ENCODE measurements at places on chromosomes 3 and 15.

GRCh38 chr3:44659434-44659833 lies 10.9 kb downstream of the ZNF35 start:
- no peak for DNase-seq

DNA sequence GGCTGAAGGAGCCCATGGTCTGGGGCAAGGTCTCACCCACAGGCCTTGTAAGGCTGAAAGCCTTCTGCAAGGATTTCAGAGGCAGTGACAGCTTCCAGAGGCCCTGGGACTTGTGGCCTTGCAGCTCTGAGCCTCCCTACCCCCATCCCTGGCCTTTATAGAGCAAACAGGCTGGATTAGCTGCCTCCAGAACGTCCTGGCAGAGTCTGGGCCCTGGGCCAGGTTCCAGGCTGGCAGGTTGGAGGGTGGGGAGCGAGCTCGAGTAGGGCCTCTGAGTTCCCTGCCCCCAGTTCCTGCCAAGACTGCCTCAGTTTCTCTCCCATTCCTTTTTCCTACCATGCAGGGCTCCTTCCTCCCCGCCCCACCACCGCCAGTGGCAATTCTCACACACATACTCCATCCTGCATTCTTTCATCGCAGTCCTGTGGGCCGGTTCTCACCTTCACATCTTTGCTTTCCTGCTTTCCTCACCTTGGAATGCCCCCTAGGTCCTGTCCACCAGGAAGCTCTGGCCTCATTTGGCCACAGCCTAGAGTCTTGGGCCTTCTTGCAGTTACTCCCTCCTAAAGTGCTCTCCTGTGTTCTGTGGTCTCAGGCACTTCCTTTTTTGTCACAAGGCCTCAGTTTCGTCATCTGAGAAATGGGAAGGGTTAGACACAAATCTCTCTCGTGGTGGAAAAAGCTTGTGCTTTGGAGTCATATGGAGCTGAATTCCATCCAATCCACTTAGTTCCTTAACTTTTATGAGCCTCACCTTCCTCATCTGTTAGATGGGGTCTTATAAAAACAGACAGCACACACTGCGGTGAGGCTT lies 2.7 kb downstream of the LMAN1L start:
- peak; percentile 74 for DNase-seq

GRCh38 chr3:134317106-134317947 lies 56.9 kb downstream of the AMOTL2 start:
- no peak for DNase-seq

- DNase-seq: no peak
These were observed 1050.0 kb downstream of the TBL1XR1 start for GRCh38 chr3:176147251-176147650.

DNA sequence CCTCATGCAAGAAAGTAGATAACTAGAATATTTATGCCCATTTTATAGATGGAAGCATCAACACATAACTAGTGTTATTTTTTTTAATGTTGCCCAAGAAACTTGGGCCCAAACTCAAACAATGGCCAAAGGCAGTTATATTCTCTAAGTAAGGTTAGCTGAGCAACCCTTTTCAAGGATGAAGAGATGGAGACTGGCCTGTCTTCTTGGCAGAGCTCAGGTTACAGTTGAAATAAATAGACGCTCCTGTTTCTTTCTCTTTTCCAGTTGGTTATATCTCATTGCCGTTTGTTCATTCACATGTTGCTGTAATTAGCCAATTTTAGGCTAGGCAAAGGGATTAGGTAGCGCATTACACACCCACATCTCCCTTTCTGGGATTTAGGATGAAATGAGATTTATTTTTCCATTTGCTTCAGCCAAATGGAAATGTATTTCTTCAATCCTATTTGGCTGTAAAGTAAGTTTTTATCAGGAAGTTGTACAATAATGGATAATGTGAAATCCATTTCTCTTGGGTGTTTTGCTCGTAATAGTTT lies 93.2 kb downstream of the CMSS1 start:
- DNase-seq: no peak

DNA sequence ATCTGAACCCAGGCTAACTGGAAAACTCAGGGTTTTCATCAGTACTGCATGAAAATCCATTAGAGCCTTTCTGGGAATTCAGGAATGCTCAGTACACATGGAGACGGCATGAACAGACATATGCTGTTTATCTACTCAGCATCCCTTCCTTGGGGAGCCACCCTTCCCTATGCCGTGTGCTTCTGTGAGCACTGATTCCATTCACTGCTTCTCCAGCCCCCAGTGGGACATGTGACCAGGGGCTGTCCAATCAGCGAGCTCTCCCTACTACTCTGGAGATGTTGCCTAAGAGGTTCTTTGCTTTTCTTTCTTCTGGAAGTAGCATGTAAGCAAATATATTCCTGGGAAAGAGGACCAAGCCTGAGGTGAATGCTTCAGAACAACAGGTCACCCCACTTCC lies 5.6 kb upstream of the PCOLCE2 start:
- no peak for DNase-seq

DNA sequence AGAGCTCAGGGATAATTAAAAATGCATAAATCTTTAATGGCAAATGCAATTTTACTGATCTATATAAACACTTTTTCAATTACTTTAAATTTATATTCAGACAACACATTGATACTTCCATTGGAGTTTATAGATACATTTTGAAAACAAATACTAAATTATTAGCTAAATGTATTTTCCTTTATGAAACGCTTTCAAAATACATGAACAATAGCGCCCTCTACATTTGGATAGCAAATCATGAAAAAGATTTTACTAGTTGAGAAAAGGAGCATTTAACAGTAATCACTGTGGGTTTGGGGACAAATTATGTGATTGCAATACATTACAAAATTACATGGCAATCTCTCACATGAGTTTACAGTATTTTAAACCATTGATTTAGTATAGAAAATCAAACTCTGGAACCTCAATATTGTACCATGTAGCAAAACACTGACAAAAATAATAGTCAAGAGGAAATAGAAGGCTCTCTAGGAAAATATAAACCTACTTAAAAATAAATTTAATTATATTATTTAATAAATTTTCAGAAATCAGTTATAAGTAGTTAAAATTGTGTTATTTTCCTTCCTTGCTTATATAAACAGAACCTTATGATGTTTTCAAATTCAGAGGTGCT lies 207.9 kb downstream of the ZIC1 start:
- peak; percentile 48 for DNase-seq

Data from HT-29 (cell line).